ENCODE measurements at places on chromosomes 2 and 18.

GRCh38 chr2:42970151-42970550, 177.8 kb upstream of the HAAO start:
- no peak for DNase-seq

- no peak for DNase-seq
These were observed 83.4 kb downstream of the PXDN start for GRCh38 chr2:1660656-1661640.

- no peak for DNase-seq
These were observed 590.2 kb downstream of the ARHGAP15 start for GRCh38 chr2:143719406-143719805.

- no peak for DNase-seq
These were observed 93.9 kb downstream of the CTIF start for GRCh38 chr18:48632676-48633257.

DNA sequence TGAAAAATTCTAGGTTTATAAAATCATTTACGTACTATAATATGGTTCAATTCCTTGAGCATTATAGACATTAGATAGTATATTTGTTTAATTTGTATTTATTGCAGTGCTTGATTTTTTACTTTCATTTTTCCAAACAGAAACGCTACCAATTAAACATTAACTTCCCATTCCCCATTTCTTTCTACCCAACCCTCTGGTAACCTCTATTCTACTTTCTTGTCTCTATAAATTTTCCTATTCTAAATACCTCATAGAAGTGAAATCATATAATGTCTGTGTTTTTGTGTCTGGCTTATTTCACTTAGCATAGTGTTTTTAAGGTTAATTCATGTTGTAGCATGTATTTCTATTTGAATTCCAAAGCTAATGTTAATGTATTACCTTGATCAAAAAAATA, 11.6 kb upstream of the SLC39A10 start:
- no peak for DNase-seq

DNA sequence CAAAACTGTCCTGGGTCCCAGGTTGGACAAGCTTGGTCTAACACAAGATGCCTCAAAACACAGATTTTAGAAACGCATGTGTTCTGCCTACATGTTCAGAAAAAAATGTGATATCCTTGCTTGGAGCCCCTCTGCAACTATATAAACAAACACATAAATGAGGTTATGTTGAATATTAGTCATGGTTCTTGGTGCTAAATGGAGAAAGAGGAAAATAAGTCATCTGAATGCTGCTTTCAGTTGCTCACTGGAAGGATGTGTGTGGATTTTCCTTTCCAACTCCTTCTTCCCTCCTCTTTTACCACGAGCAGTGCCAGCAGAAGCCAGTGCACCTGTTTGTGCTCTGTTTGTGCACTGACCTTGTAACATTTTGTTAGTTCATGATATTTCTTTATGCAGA, 85.3 kb downstream of the PIEZO2 start:
- DNase-seq: no peak

DNA sequence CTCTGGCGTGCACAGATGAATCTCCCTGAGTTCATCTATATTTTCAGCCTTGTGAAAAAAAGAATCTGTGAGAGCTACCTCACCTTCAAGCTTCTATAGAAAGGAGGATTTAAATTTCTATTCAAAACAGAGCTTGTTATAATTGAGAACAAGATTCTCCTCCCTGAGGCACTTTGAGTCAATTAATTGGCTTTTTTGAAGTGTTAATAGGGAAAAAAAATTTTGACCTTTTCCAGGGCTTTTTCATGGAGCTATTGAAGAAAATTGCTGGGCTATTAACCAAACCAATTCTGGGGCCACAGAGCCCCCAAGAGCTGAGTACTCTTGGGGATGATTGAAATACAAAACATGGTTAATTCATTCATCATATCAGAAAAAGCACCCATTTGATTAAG, 225.1 kb downstream of the CMPK2 start:
- no peak for DNase-seq

DNA sequence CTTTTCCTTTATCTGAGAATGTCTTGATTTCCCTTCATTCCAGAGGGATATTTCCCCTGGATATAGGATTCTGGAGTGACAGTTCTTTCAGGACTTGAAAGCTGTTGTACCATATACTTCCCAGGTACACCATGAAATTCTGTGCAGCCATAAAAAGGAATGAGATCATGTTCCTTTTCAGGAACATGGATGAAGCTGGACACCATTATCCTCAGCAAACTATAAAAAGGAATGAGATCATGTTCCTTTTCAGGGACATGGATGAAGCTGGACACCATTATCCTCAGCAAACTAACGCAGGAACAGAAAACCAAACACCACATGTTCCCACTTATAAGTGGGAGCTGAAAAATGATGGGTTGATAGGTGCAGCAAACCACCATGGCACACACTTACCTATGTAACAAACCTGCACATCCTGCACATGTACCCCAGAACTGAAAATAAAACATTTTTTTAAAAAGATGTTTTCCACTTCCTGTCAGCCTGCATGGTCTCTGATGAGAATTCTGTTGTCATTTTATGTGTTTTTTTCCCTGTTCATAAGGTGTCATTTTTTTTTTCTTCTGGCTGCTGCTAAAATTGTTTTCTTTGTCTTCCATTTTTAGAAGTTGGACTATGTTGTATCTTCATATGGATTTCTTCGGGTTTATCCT, 133.3 kb downstream of the DNAH6 start:
- no peak for DNase-seq

GRCh38 chr2:39975476-39976020, 196.5 kb upstream of the THUMPD2 start:
- no peak for DNase-seq

- no peak for DNase-seq
These were observed 39.8 kb downstream of the VSNL1 start for GRCh38 chr2:17580319-17580715.

- DNase-seq: no peak
These were observed 83.0 kb upstream of the MBOAT2 start for GRCh38 chr2:9086465-9086864.
